ENCODE measurements at places on chromosomes 12 and 14. TPM values are rescaled to one million over a fixed set of nuclear protein-coding genes. Genes with fewer than 3 reads are reported as not detected.

GRCh38 chr12:71870416-71870815, 30.9 kb downstream of the TBC1D15 start:
- DNase-seq, result no peak
- H3K36me3 ChIP-seq, result peaks cover 5% of the 10 kb centered on the region
- peaks cover 32% of the 10 kb centered on the region for H3K4me1 ChIP-seq
- H3K4me3 ChIP-seq, result peak overlapping the region; percentile 21
- peak overlapping the region; percentile 47 for H3K27ac ChIP-seq

Gene OSBPL8
- total RNA-seq, result 99.0 TPM

- peaks cover 32% of the 10 kb centered on the region for H3K4me1 ChIP-seq
- DNase-seq, result no peak
- H3K27ac ChIP-seq, result peak overlapping the region; percentile 82
These were observed 2.4 kb downstream of the NAA30 start for GRCh38 chr14:57392830-57393229.

Gene SPPL3
- total RNA-seq, result 21.6 TPM

- H3K27me3 ChIP-seq, result peaks cover 5% of the 10 kb centered on the region
- no peaks in the 10 kb centered on the region for H3K36me3 ChIP-seq
- no peaks in the 10 kb centered on the region for H3K4me1 ChIP-seq
- H3K27ac ChIP-seq, result no peak overlapping the region
These were observed 44.1 kb downstream of the TSPAN11 start for GRCh38 chr12:30970559-30971197.

Gene SERPINA9
- total RNA-seq, result not detected

Gene PLEKHD1
- 0.14 TPM for total RNA-seq

GRCh38 chr12:2402073-2402579, 349.3 kb downstream of the CACNA1C start:
- no peak overlapping the region for H3K27ac ChIP-seq
- no peaks in the 10 kb centered on the region for H3K36me3 ChIP-seq
- no peaks in the 10 kb centered on the region for H3K4me1 ChIP-seq
- peaks cover 4% of the 10 kb centered on the region for H3K27me3 ChIP-seq
- no peak for DNase-seq
- H3K4me3 ChIP-seq, result no peak overlapping the region

DNA sequence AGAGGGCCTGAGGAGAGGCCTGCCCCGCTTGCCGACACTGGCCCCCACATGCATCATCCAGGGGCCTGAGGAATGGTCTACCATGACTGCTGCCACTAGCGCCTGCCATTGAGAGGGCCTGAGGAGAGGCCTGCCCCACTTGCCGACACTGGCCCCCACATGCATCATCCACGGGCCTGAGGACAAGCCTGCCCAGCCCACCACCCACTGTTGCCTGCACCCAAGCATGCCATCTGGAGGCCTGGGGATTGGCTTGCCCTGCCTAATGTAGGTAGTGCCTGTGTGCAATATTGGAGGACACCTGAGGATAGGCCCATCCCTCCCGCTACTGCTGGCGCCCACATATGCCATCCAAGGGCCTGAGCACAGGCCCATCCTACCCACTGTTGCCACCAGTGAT, 24.4 kb downstream of the CYP46A1 start:
- no peak for DNase-seq
- H3K27ac ChIP-seq, result no peak overlapping the region
- no peaks in the 10 kb centered on the region for H3K4me1 ChIP-seq
- H3K4me3 ChIP-seq, result no peak overlapping the region
- peaks cover 10% of the 10 kb centered on the region for H3K36me3 ChIP-seq

- H3K4me1 ChIP-seq, result peaks cover 43% of the 10 kb centered on the region
- peak overlapping the region; percentile 84 for H3K27ac ChIP-seq
- H3K36me3 ChIP-seq, result peaks cover 10% of the 10 kb centered on the region
- DNase-seq, result no peak
- peak overlapping the region; percentile 66 for H3K4me3 ChIP-seq
- H3K27me3 ChIP-seq, result no peaks in the 10 kb centered on the region
These were observed 75.8 kb upstream of the HIF1A start for GRCh38 chr14:61619494-61619893.

Gene DDN
- 0.48 TPM for total RNA-seq

DNA sequence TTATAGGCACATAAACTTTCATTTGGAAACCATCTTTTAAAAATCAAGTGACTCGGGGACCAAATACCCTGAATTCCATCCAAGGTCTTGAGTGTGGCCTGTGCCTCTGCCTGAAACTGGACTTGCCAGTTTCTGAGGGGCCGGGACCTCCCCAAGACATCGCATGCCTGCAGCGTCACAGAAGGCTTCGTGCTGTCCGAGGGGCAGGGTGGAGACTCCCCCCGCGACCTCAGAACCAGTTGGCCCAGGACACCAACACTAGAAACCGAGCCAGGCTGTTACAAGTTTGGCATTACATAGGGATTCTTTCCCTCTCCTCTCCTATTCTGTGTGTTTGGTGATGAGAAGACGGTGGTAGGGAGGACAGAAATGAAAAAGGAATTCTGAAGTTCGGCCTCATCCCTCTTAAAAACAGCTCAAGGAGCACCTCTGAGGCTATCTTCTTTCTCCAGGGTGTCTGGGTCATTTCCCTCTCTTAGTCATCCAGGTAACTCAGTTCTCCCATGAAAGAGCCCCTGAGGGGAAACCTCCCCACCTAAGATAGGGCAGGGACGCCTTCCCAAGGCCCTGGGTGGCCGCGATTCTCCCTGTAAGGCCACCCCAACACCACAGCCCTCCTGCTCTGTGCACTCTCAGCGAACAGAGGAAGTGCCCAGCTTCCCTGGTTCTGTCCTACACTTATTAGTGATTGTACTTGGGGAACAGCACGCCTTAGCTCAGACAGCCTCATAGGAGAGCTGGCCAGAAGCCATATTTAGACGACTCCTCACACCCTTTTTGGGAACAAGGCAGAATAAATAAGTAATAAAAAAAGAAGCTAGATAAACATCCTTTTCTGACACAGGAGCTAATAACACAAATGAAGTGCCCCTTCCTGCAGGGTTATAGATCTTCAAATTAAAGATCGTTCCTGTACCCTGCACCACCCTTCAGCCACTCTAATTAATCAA, 93.8 kb downstream of the BCL11B start:
- no peaks in the 10 kb centered on the region for H3K36me3 ChIP-seq
- peak overlapping the region; percentile 52 for H3K27ac ChIP-seq
- H3K4me3 ChIP-seq, result no peak overlapping the region
- peaks cover 32% of the 10 kb centered on the region for H3K4me1 ChIP-seq
- no peaks in the 10 kb centered on the region for H3K27me3 ChIP-seq
- DNase-seq, result no peak

GRCh38 chr14:74647678-74648461, 35.8 kb upstream of the LTBP2 start:
- H3K4me3 ChIP-seq, result no peak overlapping the region
- no peak overlapping the region for H3K27ac ChIP-seq
- no peak for DNase-seq
- H3K36me3 ChIP-seq, result no peaks in the 10 kb centered on the region
- peaks cover 22% of the 10 kb centered on the region for H3K4me1 ChIP-seq

Gene MRPL52
- 116 TPM for total RNA-seq

- H3K4me1 ChIP-seq, result peaks cover 41% of the 10 kb centered on the region
- H3K4me3 ChIP-seq, result peak overlapping the region; percentile 94
- H3K27ac ChIP-seq, result peak overlapping the region; percentile 97
- H3K36me3 ChIP-seq, result peaks cover 8% of the 10 kb centered on the region
- DNase-seq, result no peak
These were observed 1.1 kb downstream of the ETV6 start for GRCh38 chr12:11650286-11651281.

GRCh38 chr12:26867080-26867479, 34.1 kb upstream of the ITPR2 start:
- no peaks in the 10 kb centered on the region for H3K27me3 ChIP-seq
- H3K4me3 ChIP-seq, result peak overlapping the region; percentile 8
- peaks cover 22% of the 10 kb centered on the region for H3K4me1 ChIP-seq
- H3K36me3 ChIP-seq, result no peaks in the 10 kb centered on the region
- H3K27ac ChIP-seq, result peak overlapping the region; percentile 22
- DNase-seq, result no peak

- peaks cover under 1% of the 10 kb centered on the region for H3K4me1 ChIP-seq
- DNase-seq, result no peak
- H3K36me3 ChIP-seq, result no peaks in the 10 kb centered on the region
- no peak overlapping the region for H3K27ac ChIP-seq
- H3K27me3 ChIP-seq, result peaks cover 7% of the 10 kb centered on the region
- no peak overlapping the region for H3K4me3 ChIP-seq
These were observed 167.5 kb downstream of the PPM1H start for GRCh38 chr12:62767496-62767895.

DNA sequence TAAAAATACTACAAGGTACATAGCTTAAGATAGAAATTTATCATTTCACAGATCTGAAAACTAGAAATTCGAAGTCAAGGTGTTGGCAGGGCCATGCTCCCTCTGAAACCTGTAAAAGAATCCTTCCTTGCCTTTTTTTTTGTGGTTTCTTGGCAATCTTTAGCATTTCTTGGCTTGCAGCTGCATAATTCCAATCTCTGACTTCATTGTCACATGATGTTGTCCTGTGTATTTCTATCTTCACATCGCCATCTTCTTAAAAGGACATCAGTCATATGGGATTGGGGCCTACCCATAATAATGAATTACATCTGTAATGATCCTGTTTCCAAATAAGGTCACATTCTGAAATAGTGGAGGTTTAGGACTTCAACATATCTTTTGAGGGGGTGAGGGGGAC, 250.4 kb downstream of the TMTC2 start:
- no peaks in the 10 kb centered on the region for H3K4me1 ChIP-seq
- no peak overlapping the region for H3K4me3 ChIP-seq
- peaks cover 5% of the 10 kb centered on the region for H3K36me3 ChIP-seq
- H3K27ac ChIP-seq, result no peak overlapping the region
- DNase-seq, result no peak

DNA sequence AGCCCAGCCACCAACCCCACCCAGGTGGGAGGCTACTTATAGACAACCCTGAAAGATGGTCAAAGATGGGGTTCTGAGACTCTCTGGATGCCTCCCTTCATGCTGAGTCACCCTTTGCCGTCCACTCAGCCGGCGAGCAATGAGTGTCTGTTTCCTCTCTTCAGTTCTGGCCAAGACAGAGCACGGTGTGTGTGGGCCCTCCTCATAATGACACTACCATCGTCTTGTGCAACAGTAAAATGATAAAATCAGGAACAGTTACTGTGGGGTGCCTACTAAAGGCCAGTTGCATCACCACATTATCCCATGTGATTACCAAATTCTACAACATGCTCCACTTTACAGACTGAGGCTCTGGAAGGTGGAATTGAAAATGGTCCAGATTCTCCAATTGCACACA, 7.0 kb upstream of the BDKRB1 start:
- H3K27me3 ChIP-seq, result peaks cover 26% of the 10 kb centered on the region
- H3K36me3 ChIP-seq, result no peaks in the 10 kb centered on the region
- H3K4me1 ChIP-seq, result no peaks in the 10 kb centered on the region
- peak; percentile 25 for DNase-seq
- no peak overlapping the region for H3K27ac ChIP-seq

GRCh38 chr12:108657130-108657745, 23.5 kb upstream of the SELPLG start:
- no peaks in the 10 kb centered on the region for H3K36me3 ChIP-seq
- H3K4me1 ChIP-seq, result no peaks in the 10 kb centered on the region
- no peak overlapping the region for H3K4me3 ChIP-seq
- no peaks in the 10 kb centered on the region for H3K27me3 ChIP-seq
- no peak overlapping the region for H3K27ac ChIP-seq

Gene ALDH1L2
- total RNA-seq, result 0.22 TPM

GRCh38 chr14:74964787-74965485, 9.5 kb upstream of the PGF start:
- DNase-seq, result no peak
- no peak overlapping the region for H3K27ac ChIP-seq
- H3K4me1 ChIP-seq, result no peaks in the 10 kb centered on the region
- H3K4me3 ChIP-seq, result no peak overlapping the region
- H3K27me3 ChIP-seq, result peaks cover 8% of the 10 kb centered on the region

DNA sequence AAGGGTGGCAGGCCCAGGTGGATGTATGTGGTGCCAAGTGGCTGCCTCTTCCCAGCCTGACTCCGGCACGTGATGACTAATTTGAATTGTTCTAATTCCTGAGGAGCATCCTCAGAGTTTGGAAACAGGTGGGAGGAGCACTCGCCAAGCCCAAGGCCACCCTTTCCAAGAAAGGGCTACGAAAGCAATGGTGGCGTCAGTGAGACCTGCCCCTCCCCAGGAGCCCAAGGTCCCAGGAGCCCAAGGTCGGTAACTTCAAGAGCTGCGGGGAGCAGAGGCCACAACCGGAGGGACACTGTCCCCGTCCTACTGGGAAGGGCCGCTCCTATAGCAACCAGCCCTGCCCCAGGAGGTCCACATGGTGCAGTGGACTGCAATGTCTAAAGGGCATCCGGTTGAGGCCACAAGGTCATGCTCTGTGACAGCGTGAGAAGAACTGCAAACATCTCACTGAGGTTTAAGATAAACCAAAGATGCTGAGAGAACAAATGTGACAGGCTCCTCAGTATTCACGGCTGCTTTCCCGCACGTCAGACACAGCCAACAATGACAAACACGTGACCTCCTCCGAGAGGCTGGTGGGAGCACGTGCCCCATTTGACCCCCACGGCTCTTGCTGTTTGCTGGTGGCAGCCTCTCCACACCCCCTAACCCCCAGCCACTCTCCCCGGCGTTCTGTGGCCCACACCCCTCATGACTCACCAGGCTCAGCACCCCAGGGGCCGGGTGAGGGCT, 79.6 kb downstream of the ITPK1 start:
- H3K4me1 ChIP-seq, result peaks cover 31% of the 10 kb centered on the region
- H3K27ac ChIP-seq, result no peak overlapping the region

Gene FZD10
- total RNA-seq, result not detected

GRCh38 chr12:88108021-88108420, 33.9 kb downstream of the CEP290 start:
- H3K4me3 ChIP-seq, result no peak overlapping the region
- no peaks in the 10 kb centered on the region for H3K4me1 ChIP-seq
- H3K36me3 ChIP-seq, result peaks cover 20% of the 10 kb centered on the region
- no peaks in the 10 kb centered on the region for H3K27me3 ChIP-seq
- H3K27ac ChIP-seq, result no peak overlapping the region

- DNase-seq, result no peak
- no peaks in the 10 kb centered on the region for H3K27me3 ChIP-seq
- peaks cover 6% of the 10 kb centered on the region for H3K36me3 ChIP-seq
- H3K27ac ChIP-seq, result peak overlapping the region; percentile 2
These were observed 116.6 kb upstream of the HIF1A start for GRCh38 chr14:61578745-61579144.

DNA sequence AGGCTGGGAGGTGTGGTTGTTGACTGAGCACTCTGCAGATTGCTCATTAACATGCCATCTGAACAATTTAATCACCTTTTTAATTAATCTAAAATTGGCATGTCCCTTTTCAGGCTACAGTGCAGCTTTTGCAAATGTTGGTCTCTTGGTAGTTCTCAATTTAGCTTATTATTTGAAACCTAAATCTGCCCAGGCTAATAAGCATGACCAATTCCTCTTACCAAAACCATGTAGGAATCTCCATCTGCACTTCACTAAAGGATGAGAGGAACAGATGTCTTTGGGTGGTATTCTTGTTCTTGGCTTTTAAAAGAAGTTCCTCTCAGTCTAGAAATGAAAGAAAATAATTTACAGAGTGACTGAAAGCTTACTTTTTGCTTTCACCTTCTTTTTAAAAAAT, 190.1 kb upstream of the RMST start:
- no peak for DNase-seq
- no peak overlapping the region for H3K27ac ChIP-seq
- peaks cover 12% of the 10 kb centered on the region for H3K27me3 ChIP-seq
- no peak overlapping the region for H3K4me3 ChIP-seq

GRCh38 chr14:105380756-105381155, 17.6 kb upstream of the TEX22 start:
- H3K27ac ChIP-seq, result no peak overlapping the region
- H3K4me3 ChIP-seq, result no peak overlapping the region
- no peak for DNase-seq
